Stimulated activated CD8-positive, alpha-beta memory T cell treated with anti-CD3 and anti-CD28 coated beads, Interleukin-15, amount 100 ng/mL, for 48 hours (primary cell): ENCODE measurements at places on chromosomes 16 and 17.

DNA sequence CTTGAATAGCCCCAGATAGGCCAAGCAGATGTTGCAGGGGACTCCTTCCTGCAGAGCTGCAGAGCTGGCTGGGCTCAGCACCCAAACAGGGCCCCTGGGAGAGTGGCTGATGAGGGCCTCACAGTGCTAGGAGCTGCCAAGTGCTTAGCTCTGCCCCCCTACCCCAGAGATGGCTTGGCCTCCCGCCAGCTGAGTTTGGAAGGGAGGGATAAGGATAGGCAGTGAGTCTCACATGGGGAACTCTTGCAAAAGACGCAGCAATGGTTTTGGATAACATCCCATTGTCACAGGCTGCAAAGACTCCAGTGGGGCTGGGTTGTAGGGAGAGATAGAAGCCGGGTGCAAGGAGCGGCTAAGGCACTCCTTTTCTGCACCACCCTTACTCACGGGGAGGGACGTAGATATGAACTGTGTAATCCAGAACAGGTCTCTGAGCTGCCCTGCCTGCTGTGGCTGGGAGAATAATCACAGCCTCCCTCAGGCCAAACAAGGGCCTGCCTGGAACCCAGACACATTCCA, 52.9 kb upstream of the MAF start:
- DNase-seq: no peak

DNA sequence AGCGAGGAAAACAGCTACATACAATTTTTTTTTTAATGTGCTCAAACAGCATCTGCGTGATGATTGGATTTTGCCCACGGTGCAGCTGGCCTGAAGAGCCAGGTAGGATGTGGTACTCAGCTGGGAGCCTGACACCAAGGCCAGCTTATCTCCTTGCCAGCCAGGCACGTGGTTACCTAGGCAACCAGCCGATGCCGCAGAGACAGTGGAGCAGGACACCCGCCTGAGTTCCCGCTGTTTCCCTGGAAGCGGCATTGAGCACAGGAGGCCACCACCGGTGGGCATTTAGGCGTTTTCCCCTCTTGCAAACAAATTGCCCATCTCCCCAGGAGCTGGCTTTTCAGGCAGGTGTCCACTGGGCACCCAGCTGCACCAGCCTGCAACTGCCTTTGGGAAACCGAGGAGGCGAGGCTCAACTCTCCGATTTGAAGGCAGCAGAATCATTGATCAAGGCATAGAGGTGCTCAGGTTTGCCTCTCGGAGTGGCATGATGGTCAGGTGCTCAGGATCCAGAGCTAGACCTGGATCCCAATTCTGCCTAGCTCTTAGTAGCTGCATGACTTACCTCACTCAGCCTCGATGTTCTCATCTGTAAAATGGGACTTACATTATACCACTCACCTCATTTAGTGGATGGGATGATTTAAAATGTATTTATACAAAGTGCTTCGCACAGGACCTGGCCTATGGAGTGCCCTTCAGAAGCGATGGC, 137.5 kb upstream of the PLCG2 start:
- DNase-seq: no peak

DNA sequence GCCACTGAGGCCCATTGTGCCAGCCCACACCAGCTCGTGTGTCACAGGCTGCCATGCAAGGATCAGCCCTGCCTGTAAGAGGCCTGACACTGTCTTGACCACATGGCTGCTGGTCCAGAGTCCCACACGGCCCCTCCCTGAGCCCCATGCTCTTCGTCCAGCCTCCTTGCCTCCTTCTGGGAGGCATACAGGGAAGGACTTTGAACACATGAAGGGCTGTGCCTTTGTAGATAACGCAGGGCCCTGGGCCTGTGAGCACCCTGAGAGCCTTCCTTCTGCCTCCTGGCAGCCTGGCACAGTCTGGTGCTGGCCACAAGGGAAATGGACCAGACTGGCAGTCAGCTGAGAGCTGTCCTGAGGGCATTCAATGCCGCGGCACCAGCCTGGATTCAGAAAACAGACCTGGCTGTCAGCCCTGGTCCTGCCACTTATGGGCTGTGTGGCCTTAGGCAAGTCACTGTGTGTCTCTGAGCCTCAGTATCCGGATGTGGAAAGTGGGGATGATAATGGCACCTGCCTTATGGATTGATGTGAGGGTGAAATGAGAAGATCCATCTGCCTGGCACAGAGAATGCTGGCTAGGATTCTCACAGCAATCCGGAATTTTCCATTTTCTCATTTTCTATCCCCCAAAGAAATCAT, 19.2 kb upstream of the SPNS2 start:
- no peak for DNase-seq

DNA sequence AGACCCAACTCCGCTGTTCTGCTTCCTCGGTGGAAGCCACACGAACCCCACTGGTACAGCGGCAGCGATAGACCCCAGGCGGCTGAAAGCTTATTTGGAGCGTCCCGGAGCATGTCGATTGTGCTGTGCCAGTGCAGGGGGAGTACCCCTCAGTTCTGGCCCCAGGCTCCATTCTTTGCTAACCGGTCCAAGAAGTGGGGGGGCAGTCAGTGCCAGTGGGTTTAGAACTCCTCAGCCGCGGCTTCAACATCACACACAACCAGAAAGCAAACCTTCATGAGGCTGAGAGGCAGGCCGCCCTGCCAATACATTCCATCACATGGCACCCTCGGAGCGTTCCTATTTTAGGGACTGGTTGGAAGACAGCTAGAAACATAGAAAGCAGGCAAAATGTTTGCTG, 1.7 kb upstream of the MNT start:
- DNase-seq: no peak

DNA sequence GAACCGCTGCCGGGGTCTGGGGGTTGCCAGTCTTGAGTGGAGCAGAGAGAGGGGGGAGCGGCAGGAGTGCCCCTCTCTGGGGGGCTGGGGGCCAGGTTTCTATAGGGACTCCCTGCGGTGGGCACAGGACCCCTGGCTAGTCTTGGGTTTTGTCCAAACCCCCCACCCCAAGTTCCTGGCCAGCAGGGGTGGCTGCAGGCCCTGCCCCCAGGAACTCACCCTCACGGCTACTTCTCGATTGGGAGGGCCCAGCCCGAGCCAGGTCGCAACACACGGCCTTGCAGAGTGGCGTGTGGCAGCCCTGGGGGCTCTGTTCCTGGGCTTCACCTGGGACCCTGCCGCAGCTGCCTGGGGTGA, 601 bp downstream of the CDH15 start:
- no peak for DNase-seq

GRCh38 chr17:40961591-40961990, 5.2 kb downstream of the KRT39 start:
- no peak for DNase-seq

- no peak for DNase-seq
Measured at GRCh38 chr16:50265260-50265659, 1.1 kb upstream of the ADCY7 start.

DNA sequence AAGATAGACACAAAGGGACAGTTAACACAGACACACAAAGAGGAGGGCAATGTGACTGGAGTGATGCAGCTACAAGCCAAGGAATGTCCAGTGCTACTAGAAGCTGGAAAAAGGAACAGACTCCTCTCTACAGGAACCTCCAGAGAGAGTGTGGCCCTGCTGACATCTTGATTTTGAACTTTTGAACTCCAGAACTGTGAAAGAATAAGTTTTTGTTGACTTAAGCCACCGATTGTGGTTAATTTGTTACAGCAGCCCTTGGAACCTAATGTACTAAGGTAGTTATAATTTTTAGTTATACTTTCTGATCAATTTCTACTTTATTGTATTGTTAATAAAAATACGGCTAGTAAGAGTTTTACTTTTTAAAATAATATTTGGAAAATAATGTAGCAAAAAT, 129.1 kb downstream of the MYO1D start:
- DNase-seq: no peak

DNA sequence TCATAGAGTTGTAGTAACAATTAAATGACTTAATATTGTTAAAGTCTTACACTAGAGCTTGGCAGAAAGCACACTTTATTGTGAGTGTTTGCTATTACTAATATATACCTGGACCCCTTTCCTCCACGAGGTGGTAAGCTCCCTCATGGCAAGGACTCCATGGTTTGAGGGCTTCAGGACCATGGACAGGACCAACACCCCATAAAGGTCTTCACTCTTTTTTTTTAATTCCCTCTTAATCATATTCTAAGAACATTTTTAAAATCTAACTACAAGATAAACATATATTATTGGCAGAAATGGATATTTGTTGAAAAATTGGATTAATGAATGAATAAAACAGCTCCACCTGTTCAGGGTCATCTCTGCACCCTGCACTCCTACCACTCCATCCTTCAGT, 154.5 kb downstream of the CBLN1 start:
- no peak for DNase-seq

DNA sequence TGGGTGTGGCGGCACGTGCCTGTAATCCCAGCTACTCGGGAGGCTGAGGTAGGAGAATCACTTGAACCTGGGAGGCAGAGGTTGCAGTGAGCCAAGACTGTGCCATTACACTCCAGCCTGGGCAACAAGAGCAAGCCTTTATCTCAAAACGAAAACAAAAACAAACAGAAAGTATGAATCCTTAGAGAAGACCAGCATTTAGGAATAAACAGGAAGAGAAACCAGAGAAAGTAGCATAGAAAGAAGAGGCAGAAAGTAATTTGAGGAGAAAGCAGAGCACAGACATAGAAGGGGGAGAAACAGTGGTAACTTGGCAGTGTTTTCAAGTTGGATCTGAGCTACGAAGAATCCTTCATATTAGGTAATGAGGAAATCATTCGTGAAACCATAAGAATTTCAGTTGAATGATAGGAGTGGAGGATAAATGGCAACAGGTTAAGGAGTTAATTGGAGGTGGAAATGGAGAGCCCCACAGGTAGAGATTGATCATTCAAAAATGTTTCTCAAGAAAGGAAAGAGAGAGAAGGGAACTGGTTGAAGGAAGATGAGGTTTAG, 9.7 kb upstream of the CCL2 start:
- no peak for DNase-seq

GRCh38 chr17:16512011-16512410, 20.0 kb upstream of the LRRC75A start:
- no peak for DNase-seq

DNA sequence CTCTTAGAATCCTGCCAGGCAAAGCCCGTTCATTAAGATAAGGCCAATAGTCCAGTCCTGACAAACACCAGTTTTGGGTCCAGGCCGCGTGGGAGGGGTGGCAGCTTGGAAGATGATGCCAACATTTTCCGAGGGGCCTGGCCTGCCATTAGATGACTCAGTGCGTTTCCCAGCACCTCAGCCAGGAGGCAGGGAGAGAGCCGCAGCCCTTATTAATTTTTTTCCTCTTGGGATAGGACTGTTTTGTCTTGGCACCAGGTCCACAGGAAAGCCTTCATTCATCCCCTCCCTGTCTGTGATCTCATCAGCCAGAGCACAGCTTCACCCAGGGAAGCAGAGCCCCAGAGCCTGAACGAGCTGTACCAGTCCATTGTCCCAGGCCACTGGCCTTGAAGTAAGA, 4.7 kb upstream of the NDEL1 start:
- DNase-seq: no peak

- DNase-seq: no peak
Measured at GRCh38 chr16:49854796-49855203, 1.1 kb downstream of the ZNF423 start.

DNA sequence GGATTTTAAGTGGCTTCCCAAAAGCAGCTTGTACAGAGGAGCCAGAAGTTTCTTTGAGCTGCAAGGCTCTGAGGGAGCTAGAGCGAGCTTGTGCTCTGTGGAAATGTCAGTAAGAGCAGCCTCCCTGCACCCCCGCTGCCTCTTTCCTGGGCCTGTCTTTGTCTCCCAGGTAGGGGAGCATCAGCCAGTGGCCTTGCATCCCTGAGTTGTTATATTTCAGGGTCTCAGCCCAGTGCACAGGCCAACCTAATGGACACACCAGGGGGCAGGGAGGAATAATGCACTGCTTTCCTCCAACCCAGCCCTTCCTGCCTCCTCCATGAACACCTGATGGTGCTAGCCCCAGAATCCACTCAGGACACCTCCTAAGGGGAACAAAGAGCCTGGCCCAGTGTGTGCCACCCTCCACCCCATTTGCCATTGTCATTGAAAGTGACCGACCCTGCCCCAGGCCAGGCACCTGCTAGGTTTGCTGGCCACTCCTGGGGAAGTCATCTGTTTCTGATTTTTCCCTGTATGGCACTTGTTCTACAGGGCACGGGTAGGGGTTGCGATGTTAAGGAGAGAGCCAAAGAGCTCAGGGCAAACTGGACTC, 6.3 kb downstream of the TPPP3 start:
- DNase-seq: no peak

DNA sequence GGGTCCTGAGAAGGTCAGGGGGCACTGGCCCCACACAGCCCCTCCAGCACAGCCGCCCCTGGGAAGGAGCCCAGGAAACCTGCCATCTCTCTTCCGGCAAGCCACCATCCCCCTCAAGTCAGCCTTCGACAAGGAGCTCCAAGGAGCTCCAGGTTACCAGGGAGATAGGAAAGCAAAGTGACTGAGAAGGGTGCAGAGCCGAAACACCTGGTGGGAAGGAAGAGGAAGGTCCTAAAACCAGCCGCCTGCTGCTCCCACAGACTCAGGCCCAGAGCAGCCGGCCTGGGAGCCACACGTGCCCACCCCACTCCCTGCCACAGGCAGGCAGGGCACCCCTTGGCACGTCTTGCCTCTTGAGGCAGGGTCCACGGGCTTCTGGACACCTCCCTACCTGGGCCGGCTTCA, 80.7 kb downstream of the TIMM22 start:
- DNase-seq: no peak

- peak; percentile 76 for DNase-seq
Measured at GRCh38 chr17:55238179-55238930, 26.4 kb upstream of the HLF start.

GRCh38 chr17:67156269-67157199, 88.5 kb downstream of the HELZ start:
- DNase-seq: no peak

GRCh38 chr16:52584354-52585320, 37.7 kb upstream of the TOX3 start:
- DNase-seq: no peak

- DNase-seq: no peak
Measured at GRCh38 chr17:48047113-48047740, 932 bp upstream of the NFE2L1 start.

DNA sequence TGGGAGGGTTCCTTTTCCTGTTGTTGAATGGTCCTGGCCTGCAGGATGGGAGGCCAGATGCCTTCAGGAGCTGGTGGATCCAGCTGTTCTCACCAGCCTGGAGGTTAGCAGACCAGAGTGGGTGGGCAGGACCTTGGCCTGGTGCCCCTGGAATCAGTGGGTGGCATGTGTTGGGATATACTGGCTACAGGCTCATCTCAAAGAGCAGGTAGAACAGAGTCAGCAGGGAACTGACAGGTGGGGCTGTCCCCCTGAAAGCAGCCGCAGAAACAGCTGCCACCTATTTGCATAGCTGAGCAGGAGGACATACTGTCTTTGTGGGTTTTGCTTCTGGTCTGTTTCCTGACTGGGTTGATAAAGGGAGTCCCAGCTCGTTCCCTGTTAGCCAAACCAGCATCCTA, 144.1 kb downstream of the RAB11FIP4 start:
- peak; percentile 17 for DNase-seq

- DNase-seq: no peak
Measured at GRCh38 chr17:74449773-74450172, 16.7 kb upstream of the CD300A start.

- DNase-seq: no peak
Measured at GRCh38 chr17:65902831-65903522, 289.0 kb downstream of the CEP112 start.

- no peak for DNase-seq
Measured at GRCh38 chr16:4803898-4804762, 1.7 kb upstream of the ROGDI start.
